ENCODE measurements at places on chromosomes 4 and X.

GRCh38 chr4:75644095-75644494 is 13.8 kb upstream of the CDKL2 start:
- no peak for DNase-seq

- DNase-seq = no peak
Measured at GRCh38 chr4:100079264-100079663, 111.0 kb downstream of the DDIT4L start.

DNA sequence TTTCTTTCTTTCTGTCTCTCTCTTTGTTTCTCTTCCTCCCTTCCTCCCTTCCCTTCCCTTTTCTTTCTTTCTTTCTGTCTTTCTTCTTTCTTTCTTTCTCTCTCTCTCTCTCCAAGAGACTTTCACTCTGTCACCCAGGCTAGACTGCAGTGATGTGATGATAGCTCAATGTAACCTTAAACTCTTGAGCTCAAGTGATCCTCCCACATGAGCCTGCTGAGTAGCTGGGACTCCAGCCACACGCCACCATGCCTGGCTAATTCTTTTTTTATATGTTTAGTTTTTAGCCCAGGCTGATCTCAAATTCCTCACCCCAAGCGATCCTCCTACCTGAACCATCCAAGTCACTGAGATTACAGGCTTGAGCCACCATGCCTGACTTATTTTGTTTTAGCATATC is 64.3 kb upstream of the EMCN start:
- DNase-seq = no peak

GRCh38 chr4:87529187-87529586 is at the start of gene SPARCL1:
Gene SPARCL1 (minus strand): TSS chr4:87529376. CDS start chr4:87499574, 29,802 bp downstream.
- no peak for DNase-seq

- no peak for DNase-seq
Measured at GRCh38 chr4:177791188-177791587, 349.0 kb upstream of the AGA start.

- DNase-seq = no peak
Measured at GRCh38 chr4:99324979-99325378, 3.8 kb upstream of the ADH1B start.

- no peak for DNase-seq
Measured at GRCh38 chr4:47118192-47118929, 87.0 kb downstream of the GABRB1 start.

- no peak for DNase-seq
Measured at GRCh38 chr4:142354794-142355420, 491.2 kb downstream of the INPP4B start.

DNA sequence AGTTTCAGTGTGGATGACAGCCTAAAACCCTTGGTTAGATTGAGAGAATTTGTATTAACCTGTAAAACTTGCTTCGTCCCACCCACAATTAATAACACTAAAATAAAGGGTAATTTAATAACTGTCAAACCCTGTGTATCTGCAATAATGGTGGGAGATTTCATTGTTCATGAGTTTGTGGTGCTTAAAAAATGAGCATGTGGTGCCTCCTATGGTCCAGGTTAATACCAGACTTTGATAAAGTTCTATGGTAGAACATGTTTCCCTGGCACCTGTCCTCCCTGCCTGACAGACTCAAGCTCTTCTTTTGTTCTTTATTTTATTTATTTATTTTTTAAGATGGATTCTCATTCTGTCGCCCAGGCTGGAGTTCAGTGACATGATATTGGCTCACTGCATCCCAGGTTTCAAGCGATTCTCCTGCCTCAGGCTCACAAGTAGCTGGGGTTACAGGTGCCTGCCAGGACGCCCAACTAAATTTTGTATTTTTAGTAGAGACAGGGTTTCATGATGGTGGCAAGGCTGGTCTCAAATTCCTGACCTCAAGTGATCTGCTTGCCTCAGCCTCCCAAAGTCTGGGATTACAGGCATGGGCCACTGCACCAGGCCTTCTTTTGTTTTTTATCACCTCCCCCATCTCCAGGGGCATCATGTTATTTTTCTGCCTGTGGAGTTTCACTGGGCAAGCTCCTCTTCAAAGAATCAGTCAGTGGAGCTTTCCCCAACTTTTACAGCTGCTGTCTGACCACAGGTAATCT is 289.2 kb downstream of the NR3C2 start:
- DNase-seq = no peak

- DNase-seq = peak; percentile 58
Measured at GRCh38 chrX:65871671-65872311, 168.1 kb downstream of the VSIG4 start.

DNA sequence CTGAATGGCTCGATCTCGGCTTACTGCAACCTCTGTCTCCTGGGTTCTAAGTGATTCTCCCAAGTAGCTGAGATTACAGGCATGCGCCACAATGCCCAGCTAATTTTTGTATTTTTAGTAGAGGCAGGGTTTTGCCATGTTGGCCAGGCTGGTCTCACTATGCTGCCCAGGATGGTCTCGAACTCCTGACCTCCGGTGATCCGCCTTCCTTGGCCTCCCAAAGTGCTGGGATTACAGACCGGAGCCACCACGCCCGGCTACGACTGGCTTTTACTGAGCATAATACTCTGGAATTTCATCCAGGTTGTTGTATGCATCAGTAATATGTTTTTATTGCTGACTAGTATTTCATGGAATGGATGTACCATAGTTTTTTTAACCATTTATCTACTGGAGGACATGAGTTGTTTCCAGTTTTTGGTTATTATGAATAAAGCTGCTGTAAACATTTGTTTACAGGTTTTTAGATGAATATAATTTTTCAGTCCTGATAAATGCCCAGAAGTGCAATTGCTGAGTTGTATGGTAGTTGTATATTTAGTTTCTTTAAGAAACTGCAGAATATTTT is 31.2 kb downstream of the N4BP2 start:
- DNase-seq = no peak

- DNase-seq = no peak
Measured at GRCh38 chrX:150704030-150704613, 10.9 kb downstream of the MTMR1 start.

- DNase-seq = no peak
Measured at GRCh38 chr4:24560868-24561368, 23.4 kb downstream of the DHX15 start.

GRCh38 chr4:77501851-77502250 is 103.8 kb upstream of the CXCL13 start:
- no peak for DNase-seq

GRCh38 chr4:35365186-35365585 is 879.1 kb downstream of the ARAP2 start:
- no peak for DNase-seq

GRCh38 chr4:147778942-147779341 is 47.1 kb downstream of the ARHGAP10 start:
- no peak for DNase-seq

DNA sequence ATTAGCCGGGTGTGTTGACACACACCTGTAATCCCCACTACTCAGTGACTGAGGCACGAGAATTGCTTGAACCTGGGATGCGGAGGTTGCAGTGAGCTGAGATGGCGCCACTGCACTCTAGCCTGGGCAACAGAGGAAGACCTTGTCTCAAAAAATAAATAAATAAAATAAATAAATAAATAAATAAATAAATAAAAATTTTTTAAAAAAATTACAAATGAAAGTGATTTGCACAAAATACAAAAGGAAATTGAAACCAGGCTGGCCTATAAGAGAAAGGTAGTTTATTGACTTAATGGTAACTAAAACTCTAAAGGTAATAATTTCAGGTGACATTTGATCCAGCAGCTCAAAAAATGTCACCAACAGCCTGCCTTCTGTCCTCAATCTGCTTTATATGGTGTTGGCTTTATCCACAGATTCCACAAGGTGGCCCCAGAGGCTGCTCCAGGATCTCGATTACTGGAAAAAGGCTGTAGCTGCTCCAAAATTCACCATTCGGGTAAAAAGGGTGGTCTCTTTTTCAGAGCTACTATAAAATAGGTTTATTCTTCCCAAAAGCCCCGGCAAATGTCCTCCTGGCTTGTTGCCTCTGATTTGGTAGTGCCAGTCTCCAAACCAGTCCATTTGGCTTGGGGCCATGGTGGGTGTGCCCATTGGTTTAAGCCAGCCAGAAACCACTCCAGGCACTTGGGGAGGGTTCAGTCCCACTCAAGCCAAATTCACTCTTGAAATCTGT is 61.4 kb upstream of the TRIM2 start:
- no peak for DNase-seq

GRCh38 chr4:186942758-186943377 is 219.2 kb upstream of the FAT1 start:
- no peak for DNase-seq

GRCh38 chr4:67204441-67204840 is 340.9 kb downstream of the CENPC start:
- no peak for DNase-seq

DNA sequence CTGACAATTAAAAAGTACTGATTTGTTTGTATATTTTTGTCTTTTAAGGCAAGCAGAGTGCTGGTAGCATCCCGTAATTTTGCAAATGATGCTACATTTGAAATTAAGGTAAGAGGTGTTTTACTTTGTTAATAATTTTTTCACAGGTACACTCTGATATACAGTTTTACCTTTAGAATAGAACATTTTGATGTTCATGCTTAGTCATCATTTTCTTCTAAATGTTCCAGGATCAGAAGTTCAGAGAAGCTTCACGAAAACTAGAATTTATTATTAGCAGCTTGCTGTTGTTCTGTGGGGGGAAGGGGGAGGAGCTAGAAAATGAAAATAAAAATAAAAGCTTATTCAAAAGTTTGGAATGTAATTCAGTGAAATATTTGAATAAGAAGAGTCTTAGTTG is 5.5 kb downstream of the PDHA1 start:
- no peak for DNase-seq

DNA sequence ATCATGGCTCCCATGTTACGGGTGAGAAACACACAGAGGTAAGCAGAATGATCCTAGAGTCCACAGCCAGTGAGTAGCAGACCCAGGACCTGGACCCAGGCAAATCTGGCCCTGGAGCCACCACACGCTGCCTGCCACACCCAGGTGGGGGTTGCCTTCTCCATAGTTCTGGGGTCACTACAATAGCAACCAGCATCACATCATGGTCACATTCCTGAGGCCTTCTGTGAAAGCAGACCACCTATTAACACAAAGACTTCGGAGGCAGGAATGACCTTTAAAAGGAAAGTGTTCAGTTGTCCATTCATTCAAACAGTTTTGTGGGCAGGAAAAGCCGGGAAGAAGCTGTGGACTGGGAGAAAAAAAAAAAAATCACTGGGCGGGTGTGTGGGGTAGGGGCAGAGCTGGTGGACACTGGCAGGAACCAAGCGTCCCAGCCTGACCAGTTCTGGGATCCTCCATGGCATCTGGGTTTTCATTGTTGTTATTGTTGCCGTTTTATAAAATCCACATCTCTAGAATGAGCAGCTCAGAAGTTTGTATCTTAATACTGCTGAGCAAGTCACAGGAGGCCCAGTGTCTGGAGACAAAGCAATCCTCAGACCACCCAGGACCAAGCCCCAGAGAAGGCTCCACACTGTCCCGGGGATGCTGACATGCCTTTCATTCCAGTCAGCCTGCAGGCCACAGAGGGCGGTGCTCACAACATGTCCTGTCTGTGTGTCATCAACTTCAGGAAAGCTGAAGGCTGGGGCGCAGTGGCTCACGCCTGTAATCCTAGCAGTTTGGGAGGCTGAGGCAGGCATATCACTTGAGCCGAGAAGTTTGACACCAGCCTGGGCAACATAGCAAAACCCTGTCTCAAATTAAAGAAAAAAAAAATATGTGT is 67.0 kb downstream of the SEL1L3 start:
- DNase-seq = no peak

DNA sequence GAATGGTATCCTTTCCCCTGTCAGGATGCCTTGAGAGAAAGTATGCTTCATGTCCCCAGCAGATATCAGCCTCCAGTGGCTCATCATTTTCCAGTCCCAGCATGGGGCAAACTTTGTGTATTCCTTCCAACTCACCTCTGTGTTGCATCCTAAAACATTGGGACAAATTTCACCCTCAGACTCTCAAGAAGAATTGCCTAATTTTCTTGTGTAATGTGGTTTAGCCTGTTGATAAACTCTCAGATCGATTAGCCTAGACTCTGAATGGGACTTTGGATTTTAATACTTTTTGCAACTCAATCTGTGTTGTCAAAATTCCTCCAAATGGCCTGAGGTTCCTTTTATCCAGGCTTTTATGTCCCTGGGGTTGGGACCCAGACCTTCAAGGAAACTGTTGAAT is 805.3 kb downstream of the C4orf33 start:
- no peak for DNase-seq

GRCh38 chr4:72326692-72327632 is 242.1 kb downstream of the ADAMTS3 start:
- DNase-seq = no peak

DNA sequence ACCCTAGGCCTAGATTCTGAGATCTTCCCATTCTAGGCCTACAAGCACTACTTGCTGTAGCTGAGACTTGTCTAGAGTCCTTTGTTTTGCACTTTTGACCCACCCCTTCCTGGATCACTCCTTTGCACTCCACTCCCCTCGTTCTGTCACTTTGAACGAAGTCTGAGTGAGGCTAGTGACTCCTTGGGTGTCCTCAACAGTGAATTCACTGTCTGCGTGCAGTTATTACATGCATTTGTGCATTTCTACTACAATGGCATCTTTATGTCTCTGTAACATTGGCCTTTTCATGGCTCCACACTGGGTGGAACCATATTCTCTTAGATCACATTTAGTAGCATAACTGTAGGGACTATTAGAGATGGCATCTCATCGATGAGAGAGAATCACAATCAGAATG is 50.5 kb downstream of the OCRL start:
- DNase-seq = no peak

DNA sequence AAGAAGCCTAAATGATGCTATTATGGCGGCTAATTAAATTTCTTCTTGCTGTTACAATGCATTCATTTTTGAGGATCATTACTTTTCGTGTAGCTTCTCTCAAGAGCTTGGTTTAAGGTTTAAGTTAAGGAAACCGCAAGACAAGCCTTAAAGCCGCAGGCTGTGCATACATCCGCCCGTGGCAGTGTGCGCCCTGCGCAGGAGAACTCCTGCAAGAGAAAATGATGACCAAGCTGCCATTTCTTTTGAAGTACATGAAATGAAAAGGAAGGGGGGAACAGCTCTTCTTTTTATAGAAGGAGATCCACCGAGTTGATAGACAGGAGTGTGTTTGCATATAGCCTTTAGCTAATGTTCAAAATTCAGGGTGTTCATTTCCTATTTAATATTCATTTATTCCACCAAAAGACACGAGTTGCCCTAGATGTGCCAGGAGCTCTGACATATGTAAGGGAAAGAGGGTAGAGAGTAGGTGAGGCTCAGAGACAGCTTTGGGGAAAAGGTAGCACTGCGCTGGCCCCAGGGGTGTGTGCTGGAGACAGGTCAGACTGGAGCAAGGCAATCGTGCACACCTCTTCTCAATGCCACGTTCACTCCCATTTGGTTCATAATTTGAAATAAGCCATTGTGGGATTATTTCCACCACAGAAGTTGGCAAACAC is 112.1 kb upstream of the LDB2 start:
- DNase-seq = no peak

DNA sequence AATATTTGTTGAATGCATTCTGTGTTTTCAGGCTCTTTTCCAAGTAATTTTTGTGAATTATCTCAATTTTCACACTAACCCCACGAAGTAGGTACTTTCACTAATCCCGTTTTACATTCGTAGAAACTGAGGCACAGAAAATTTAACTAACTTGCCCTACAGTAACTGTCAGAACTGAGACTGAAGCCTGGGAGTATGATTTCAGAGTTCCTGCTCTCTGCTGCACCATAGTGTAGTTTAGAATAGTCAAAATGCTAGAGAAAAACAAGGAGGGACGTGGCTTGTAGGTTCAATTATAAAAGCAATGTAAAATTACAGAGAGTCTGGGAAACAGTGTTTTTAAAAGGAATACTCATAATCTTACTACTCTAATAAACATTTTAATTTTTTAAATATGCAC is 2.2 kb downstream of the CLCN3 start:
- DNase-seq = no peak

All from keratinocyte (primary cell).